ENCODE measurements at places on chromosomes 1 and 21.

GRCh38 chr1:99652881-99653281 lies 7.0 kb downstream of the PALMD start:
- DNase-seq, result no peak

DNA sequence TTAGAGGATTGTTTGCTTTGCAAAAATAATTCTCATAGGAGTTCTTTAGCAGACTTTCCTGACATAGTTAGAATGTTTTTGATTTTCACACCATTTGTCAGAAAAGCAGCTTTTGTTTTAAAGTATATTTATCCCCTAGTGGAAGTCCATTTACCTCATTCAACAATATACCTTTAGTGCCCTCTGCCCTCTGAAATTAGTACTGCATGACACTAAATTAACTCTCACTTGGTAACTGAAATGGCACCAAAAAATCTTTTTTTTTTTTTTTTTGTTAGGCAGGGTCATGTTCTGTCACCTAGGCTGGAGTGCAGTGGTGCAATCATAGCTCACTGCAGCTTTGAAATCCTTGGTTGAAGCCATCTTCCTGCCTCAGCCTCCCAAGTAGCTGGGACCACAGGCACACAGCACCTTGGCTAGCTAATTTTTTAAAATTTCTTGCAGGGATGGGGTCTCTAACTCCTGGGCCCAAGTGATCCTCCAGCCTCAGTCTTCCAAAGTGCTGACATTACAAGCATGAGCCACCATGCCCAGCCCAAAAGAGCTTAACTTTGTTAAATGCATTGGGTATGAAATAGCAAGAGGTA lies 13.6 kb downstream of the LRRC42 start:
- no peak for DNase-seq

- no peak for DNase-seq
These were observed 41.4 kb downstream of the SCMH1 start for GRCh38 chr1:41200728-41201127.

DNA sequence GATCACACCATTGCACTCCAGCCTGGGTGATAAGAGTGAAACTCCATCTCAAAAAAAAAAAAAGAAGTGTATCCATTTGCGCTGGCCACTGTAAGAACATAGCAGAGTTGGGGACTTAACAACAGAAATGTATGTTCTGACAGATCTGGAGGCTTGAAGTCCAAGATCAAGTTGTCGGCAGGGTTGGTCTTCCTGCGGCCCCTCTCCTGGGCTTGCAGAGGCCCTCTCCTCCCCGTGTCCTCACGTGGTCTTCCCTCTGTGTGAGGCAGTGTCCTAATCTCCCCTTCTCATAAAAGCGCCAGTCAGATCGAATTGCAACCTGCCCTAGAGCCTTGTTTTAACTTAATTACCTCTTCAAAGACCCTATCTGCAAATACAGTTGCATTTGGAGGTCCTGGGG lies 52.6 kb downstream of the MT1HL1 start:
- DNase-seq, result no peak

GRCh38 chr1:242605521-242605920 lies 81.0 kb upstream of the PLD5 start:
- DNase-seq, result no peak

DNA sequence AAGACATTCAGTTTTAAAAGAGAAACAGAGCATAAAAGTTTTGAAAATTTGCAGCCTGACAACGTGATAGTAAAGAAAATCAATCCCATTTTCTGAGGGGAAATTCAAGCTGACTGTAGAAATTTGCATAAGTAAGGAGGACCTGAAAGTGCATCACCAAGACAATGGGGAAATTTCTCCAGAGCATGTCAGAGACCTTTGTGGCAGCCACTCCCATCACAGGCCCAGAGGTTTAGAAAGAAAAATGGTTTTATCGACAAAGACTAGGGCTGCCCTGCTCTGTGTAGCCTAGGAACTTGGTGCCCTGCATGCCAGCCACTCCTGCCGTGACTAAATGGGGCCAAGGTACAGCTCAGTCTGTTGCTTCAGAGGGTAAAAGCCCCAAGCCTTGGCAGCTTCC lies 1640.2 kb upstream of the PRMT6 start:
- DNase-seq, result no peak

GRCh38 chr1:53608676-53609075 lies 130.3 kb downstream of the GLIS1 start:
- no peak for DNase-seq
